ENCODE measurements at places on chromosomes 1 and 21.
A peak's percentile ranks its signal among the peaks of the same experiment; 100 is the strongest.

DNA sequence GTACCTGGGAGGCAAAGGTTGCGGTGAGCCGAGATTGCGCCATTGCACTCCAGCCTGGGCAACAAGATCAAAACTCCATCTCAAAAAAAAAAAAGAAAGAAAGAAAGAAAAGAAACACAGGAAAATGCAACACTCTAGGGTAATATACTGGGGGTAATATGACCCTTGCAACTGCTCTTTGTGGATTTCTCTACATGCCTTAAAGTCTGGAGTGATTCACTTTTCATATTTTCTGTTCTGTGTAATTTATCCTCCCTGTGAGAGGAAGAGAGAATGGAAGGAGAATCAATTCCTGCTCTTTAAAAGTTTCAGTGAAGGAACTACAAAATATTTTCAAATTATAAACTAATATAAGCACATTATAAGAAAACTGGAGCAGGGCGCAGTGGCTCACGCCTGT lies 22.7 kb downstream of the RIT1 start:
- DNase-seq: no peak

DNA sequence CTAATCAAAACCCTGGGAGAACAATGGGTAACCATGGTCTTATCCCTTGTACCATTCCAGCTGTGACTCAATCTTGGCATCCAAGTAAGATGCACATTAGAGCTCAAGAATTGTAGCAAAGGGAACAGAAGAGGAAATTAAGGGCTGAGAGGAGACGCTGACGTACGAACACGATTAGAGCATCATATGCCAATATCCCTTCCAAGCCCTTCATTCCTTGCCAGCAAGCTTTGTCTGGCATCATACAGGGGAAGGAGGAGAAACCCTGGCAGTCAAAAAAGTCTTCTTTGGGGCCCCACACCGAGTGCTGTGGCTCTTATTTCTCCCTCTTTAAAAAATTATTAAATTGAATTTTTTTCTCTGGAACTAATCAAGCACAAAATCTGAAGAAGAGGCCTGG lies 120.9 kb downstream of the ASTN1 start:
- no peak for DNase-seq

GRCh38 chr1:56378341-56379070 lies 200.9 kb downstream of the PLPP3 start:
- DNase-seq: peak; percentile 9

- no peak for DNase-seq
These were observed 2.9 kb downstream of the TATDN3 start for GRCh38 chr1:212794561-212795014.

DNA sequence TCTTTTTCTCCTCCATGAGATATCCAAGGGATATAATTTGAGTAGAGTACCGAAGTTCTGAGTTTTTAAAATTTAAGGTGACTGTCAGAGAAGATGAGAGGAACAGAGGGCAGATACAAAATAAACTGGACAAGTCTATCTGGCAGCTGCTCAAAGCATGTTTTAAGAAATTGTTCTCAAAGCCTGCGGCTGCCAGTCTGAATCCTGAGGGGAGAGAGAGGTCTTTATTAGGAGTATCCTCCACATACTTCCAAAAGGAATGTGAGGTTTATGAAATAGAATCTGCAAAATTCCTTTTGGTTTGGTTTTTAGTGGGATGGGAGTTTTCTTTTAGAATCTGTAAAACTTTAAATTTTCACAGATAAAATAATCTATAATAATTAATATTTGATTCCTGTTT lies 41.3 kb downstream of the TTC13 start:
- no peak for DNase-seq

DNA sequence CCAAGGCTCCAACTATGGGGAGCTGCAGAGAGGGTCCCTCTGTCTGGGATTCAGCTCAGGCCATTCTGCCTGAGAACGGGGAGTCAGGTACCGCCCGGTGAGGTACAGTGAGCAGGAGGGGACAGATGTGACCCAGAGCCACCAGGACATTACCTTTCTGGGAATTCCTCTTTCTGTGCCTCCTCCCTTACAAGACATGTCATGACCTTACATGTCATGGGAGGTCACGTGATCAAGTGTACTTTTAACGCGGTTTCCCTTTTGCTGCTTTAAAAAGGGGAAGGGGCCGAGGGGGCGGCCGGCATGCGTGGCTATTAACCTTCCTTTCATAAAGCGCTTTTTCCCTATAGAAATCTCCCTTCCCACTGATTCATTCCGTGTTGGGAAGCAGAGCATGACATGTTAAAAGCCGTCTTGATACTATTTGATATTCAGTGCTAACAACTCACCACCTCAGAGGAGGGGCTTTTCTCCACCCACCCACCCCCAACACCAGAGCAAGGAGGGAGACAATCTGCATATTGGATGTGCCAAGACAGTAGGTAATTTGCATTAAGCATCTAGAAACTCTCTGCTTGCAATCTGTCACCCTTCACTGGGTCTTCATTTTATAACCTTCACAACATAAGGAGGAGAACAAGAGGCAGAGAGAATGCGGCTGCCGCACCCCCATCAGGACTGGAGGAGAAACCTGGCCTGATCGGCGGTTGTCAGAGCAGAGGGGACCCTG lies 113.6 kb upstream of the VAMP3 start:
- no peak for DNase-seq

GRCh38 chr1:159946242-159947187 lies 1.1 kb upstream of the IGSF9 start:
- no peak for DNase-seq
